ENCODE measurements at places on chromosomes 6 and 20. TPM values are rescaled to one million over a fixed set of nuclear protein-coding genes. Genes with fewer than 3 reads are reported as not detected.

DAAM2 gene
- total RNA-seq: 25.9 TPM

SLC22A1 gene
- 0.26 TPM for total RNA-seq

RAB44 gene
- under 0.01 TPM for total RNA-seq

VSX1 gene
- total RNA-seq: not detected

MOG gene
- not detected for total RNA-seq

REM1 gene
- not detected for total RNA-seq

OR12D3 gene
- not detected for total RNA-seq

SLC52A3 gene
- total RNA-seq: not detected

HLA-DQA1 gene
- total RNA-seq: not detected

IMPG1 gene
- total RNA-seq: not detected

Measured in fibroblast of lung (primary cell).